Osteoblast (primary cell): ENCODE measurements at places on chromosomes 1 and 21. TPM values are rescaled to one million over a fixed set of nuclear protein-coding genes. Genes with fewer than 3 reads are reported as not detected.

DNA sequence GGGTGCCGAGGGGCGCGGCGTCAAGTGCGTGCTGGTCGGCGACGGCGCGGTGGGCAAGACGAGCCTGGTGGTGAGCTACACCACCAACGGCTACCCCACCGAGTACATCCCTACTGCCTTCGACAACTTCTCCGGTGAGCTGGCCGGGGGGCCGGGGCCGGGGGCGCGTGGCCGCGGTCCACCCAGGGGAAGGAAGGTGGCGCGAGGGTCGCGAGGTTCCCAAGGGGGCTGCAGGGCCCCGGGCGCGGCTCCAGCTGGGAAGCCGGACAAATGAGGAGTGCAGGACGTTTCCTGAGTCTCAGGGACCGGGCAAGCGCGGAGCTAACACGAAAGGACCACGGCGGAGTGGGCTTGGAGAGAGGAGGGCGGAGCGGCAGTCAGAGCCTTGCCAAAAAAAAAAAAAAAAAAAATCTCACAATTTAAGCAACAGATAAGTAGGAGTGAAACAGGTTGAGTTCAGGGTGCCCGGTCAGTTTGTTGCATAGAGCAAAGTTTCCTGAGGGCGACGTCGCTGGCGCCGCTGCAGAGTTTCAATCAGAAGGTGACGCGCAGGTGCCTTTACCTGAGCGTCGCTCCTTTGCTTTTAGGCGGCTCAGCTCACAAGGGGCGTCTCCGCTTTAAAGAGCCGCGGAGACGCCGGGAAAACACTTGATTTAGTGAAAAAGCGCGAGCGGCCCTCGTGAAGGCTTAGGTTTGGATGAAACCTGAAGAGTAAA lies 750 bp downstream of the RHOU start:
- H3K4me1 ChIP-seq = peaks cover 2% of the 10 kb centered on the region
- peak; percentile 73 for DNase-seq
- H3K36me3 ChIP-seq = no peaks in the 10 kb centered on the region
- H3K27me3 ChIP-seq = peaks cover 34% of the 10 kb centered on the region
- peak overlapping the region; percentile 33 for H3K4me3 ChIP-seq
- H3K27ac ChIP-seq = no peak overlapping the region

GRCh38 chr1:51284487-51284954 lies 45.8 kb downstream of the TTC39A start:
- H3K4me1 ChIP-seq = peaks cover 9% of the 10 kb centered on the region
- no peak for DNase-seq
- no peak overlapping the region for H3K27ac ChIP-seq
- H3K27me3 ChIP-seq = no peaks in the 10 kb centered on the region
- H3K4me3 ChIP-seq = no peak overlapping the region

DNA sequence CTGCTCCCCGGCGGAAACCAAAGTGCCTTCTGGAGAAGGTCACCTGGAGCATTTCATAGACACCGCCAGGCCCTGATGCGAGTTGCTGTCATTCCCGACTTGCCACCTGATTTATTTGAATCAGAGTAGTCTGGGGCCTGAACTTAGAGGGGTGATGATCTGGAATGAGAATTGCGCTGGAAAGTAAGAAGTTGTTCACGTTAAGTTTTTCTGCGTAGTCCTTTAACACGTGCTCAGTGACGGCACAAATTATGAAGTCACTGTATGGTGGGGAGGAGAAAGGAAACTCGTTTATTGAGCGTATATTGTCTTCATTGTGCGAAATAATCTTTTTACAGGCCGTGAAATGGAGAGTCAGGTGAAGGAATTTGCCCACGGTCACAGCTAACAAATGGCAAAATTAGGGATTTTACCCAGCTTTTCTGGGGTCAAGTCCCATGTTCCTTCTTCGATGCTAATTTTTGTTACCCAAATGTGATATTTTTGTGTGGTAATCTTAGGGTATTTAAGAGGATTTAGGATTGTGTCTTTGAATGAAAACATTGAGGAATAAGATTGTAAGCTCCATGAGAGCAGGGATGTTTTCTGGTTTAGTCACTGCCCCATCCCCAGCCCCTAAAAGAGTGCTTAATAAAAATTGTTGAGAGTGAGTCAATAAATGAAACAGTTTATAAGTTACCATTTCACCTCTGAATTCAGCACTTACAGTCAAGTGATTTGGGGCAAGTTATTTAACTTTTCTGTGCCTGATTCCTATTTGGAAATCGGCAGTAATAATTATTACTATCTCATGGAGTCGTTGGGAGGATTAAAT lies 46.4 kb upstream of the NBL1 start:
- peaks cover 12% of the 10 kb centered on the region for H3K4me1 ChIP-seq
- peaks cover 13% of the 10 kb centered on the region for H3K36me3 ChIP-seq
- no peak for DNase-seq
- H3K27me3 ChIP-seq = no peaks in the 10 kb centered on the region

- no peaks in the 10 kb centered on the region for H3K27me3 ChIP-seq
- no peaks in the 10 kb centered on the region for H3K36me3 ChIP-seq
- H3K4me3 ChIP-seq = no peak overlapping the region
- no peak for DNase-seq
- no peaks in the 10 kb centered on the region for H3K4me1 ChIP-seq
Observed at GRCh38 chr1:208054485-208054884, 143.6 kb upstream of the CD34 start.

GRCh38 chr1:30422251-30422650 lies 301.1 kb downstream of the MATN1 start:
- no peak for DNase-seq
- H3K27me3 ChIP-seq = no peaks in the 10 kb centered on the region
- H3K27ac ChIP-seq = no peak overlapping the region
- no peaks in the 10 kb centered on the region for H3K4me1 ChIP-seq

GRCh38 chr1:30765556-30766434 lies 8.2 kb upstream of the LAPTM5 start:
- no peaks in the 10 kb centered on the region for H3K36me3 ChIP-seq
- H3K4me1 ChIP-seq = peaks cover 13% of the 10 kb centered on the region
- H3K27me3 ChIP-seq = no peaks in the 10 kb centered on the region
- no peak overlapping the region for H3K27ac ChIP-seq
- no peak for DNase-seq
- H3K4me3 ChIP-seq = no peak overlapping the region

GRCh38 chr1:184931566-184931965 lies 42.7 kb downstream of the NIBAN1 start:
- H3K4me1 ChIP-seq = no peaks in the 10 kb centered on the region
- no peak overlapping the region for H3K4me3 ChIP-seq
- H3K27ac ChIP-seq = no peak overlapping the region
- no peaks in the 10 kb centered on the region for H3K36me3 ChIP-seq

GRCh38 chr21:46179708-46180078 lies 4.6 kb downstream of the SPATC1L start:
- no peak for DNase-seq
- H3K27ac ChIP-seq = no peak overlapping the region
- H3K27me3 ChIP-seq = no peaks in the 10 kb centered on the region
- no peak overlapping the region for H3K4me3 ChIP-seq
- peaks cover 3% of the 10 kb centered on the region for H3K4me1 ChIP-seq

DNA sequence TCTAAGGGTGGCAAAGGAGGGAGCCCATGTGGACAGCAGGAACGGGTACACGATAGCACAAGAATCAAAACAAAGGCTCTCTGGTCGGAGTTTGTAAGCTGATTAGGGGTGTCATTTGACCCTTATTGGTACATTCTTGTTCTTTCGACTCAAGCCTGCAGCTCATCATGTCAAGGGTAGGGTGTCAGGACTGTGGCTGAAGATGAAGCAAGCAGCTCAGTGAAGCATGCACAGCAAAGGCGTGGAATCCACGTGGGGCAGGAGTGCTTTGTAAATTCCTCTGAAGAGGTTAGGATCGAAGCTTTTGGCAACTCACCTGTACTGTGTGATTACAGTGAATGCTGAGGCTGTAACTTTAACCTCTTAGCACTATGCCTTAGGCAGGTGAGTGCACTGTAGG lies 4.7 kb upstream of the ABCB10 start:
- H3K4me3 ChIP-seq = no peak overlapping the region
- H3K27ac ChIP-seq = no peak overlapping the region
- H3K36me3 ChIP-seq = no peaks in the 10 kb centered on the region
- no peaks in the 10 kb centered on the region for H3K4me1 ChIP-seq
- no peaks in the 10 kb centered on the region for H3K27me3 ChIP-seq

The NAV1 gene
- 47.0 and 47.1 TPM in 2 replicates for total RNA-seq

The CLDN17 gene
- not detected in 2 replicates for total RNA-seq

The RNU1-2 gene
- under 0.01 TPM in 1 of 2 replicates, not detected in the other for total RNA-seq

The FAM131C gene
- 0.36 TPM in 1 of 2 replicates, not detected in the other for total RNA-seq

The C8A gene
- not detected in 2 replicates for total RNA-seq

The DNAJC28 gene
- 3.2 and 4.0 TPM in 2 replicates for total RNA-seq

The RAB3B gene
- 14.5 and 21.2 TPM in 2 replicates for total RNA-seq

The CLCA4 gene
- total RNA-seq = not detected in 2 replicates
